Hair follicle dermal papilla cell (primary cell): ENCODE measurements at places on chromosomes 13 and 19. TPM values are rescaled to one million over a fixed set of nuclear protein-coding genes. Genes with fewer than 3 reads are reported as not detected.

The NLRP4 gene
- not detected in 2 replicates for total RNA-seq

The ZNF14 gene
- total RNA-seq: 5.5 and 6.0 TPM in 2 replicates

The TNFSF9 gene
- 5.7 and 7.5 TPM in 2 replicates for total RNA-seq

The ETV2 gene
- total RNA-seq: 0.65 TPM in 1 of 2 replicates, not detected in the other

The ZNF530 gene
- total RNA-seq: 3.8 and 5.0 TPM in 2 replicates

The PSMC4 gene
- total RNA-seq: 97.7 and 108 TPM in 2 replicates

The IZUMO2 gene
- not detected in 2 replicates for total RNA-seq

The ZSWIM4 gene
- total RNA-seq: 8.4 and 11.4 TPM in 2 replicates

The CACNG6 gene
- total RNA-seq: not detected in 2 replicates
